ENCODE measurements at places on chromosomes 6 and 20.
A peak's percentile ranks its signal among the peaks of the same experiment; 100 is the strongest.

DNA sequence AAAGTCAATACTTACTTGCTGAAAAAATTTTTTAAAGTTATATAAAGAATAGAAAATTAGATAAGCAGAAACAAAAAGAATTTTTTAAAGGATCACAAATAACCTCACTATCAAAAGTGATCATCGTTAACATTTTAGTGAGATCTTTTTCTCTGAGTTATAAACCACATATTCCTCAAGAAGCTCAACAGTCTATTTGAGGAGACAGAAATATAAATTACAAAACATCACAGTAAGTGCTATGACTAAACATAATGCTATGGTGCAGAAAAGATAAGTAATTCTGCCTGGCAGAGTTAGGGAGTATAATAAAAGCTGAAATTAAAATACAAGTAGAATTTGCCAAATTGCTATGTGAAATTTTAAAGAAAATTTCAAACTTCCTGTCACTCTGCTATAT is 226.7 kb downstream of the LMBRD1 start:
- DNase-seq: no peak

- no peak for DNase-seq
These were observed 61.9 kb upstream of the KCNG1 start for GRCh38 chr20:51084593-51085377.

DNA sequence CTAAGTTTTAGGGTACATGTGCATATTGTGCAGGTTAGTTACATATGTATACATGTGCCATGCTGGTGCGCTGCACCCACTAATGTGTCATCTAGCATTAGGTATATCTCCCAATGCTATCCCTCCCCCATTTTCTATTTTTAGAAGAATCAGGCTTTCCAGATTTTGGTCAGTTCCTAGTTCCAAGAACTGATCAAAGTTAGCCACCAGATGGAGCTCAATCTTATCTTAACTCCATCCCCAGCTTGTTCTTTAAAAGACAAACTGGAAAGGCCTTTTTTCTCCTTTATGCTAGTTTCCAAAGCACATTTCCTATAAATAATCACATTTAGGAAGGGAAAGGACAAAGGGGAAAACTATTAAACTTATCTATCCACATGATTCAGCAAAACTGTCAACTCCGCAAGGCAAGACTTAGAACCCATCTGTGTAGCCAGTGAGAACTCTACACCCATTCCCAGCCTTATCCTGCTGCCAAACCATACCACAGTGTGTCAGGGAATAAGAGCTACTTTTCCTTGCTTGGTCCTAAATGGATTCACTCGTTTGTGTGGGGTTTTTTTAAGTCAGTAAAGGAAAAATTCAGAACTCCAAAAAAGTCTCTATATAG is 22.8 kb upstream of the KHDC1 start:
- peak; percentile 10 for DNase-seq

DNA sequence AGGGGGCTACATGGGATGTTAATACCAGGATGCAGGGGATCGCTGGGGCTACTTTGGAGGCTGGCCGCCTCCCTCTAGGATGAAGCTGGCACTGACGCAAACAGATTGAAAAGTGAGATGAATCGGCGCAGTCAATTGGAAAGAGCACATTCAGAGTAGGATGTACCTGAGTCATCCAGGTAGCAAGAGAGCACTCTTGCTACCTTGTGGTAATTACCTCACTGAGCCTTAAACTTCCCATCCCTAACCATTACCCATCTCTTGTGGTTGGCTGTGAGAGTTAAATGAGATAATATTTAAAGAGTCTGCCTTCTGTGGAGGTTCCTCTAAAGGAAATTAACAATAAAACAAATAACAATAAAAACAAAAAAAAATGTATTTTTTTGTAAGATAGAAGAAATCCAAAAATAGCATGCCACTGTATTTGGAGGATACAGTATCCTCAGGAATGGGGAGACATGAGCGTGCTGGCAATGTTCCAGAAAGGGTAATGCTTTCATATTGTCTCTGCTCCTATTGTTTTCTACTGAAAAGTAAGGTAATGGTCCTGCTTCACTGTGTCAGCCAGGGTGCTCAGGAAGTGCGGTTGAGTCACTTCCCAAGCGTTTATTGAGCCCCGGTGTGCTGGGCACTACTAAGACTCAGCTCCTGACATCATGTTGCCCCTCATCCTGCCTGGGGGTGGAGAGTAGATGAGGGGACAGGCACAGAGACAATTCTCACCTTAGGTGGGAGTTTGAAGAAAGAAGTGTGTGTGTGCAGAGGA is 301.1 kb downstream of the EYA4 start:
- DNase-seq: no peak

DNA sequence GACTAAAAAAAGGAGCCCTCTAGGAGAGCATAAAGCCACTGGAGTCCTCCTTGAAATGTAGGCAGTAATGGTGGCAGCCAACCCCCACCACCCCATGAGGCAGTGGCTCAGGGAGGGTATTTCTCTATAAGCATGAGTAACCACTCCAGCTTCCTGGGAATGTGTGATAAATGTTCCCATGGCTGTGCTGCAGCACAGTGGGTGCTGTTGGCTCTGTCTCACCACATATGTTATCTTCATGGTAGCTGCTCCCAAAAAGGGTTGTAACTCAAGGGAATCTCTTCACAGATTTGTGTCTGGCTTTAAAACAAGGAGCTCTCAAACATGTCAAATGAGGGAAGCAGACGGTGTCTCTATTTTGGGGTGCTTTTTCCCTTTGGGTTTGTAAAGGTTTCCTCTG is 7.5 kb upstream of the PHACTR1 start:
- DNase-seq: peak; percentile 25

DNA sequence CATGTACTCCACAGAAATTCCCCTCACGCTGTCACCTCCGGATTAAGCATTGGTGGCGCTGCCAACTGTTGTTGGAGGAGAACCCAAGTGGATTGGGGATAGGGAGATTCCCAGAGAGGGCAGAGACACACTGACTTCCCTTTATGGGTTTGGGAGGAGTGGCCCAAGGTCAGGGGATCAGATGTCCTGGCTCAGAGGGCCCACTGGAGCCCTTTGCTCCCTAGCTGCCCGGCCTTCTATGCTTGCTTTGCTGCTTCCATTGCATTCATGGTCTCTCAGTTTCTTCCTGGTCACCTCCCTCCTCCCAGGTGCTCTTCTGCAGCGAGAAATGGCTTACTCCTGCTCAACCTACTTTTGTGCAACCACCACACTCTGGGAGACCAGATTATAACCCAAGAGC is 14.3 kb downstream of the CUL9 start:
- no peak for DNase-seq

DNA sequence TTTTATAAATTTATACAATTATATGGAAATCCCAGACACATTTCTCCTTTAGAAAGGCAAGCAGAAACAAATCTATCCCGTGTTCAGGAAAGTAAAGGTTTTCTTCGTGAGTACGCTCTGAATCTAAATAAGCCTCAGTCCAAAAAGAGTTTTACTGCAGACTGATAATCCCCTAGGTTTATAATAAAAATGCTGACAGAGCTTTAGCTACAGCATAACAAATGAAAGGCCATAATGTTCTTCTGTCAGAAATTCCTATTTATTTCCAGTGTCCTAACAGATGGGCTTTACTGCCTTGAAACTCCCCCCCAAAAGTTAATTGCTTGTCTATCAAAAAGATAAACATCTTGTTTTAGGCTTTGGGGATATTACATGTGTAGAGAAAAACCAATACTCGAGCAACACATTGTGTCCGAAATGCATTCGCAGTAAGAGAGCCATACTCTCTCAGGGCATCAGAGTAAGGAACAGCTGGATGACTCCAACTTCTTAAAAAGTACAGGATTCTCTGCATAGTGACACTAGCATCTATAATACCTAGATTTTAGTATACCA is 109.0 kb downstream of the PRKN start:
- no peak for DNase-seq

GRCh38 chr6:36296240-36296639 is 26.4 kb downstream of the PNPLA1 start:
- no peak for DNase-seq

GRCh38 chr6:164753517-164753916 is 555.9 kb downstream of the C6orf118 start:
- no peak for DNase-seq

- DNase-seq: no peak
These were observed 1107.8 kb upstream of the FLRT3 start for GRCh38 chr20:15445056-15445840.

DNA sequence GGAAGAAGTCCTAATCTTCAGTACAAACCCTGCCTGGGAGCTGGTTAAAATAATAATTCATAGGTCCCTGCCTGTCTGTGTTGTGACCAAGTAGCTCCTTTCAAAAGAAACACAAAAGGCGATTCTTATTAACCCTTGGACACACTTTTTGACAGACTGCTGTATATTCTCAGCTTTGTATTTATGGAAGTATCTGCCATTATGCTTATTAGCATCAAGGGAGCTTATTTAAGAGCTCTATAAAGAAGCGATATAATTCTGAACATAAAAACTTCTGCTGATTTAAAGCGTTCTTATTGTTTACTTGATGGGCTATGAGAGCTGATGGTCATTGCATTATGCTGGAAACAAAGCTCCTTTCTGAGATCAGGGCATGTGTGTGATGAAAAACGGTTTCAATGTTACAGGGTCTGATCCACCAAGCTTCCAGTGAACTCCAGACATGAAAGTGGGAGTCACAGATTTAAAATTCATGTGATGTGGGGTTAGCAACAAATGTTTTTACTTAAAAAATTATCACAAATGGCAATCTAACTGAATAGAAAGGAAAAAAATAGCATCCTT is 181.8 kb upstream of the PDE10A start:
- DNase-seq: no peak

GRCh38 chr6:26431258-26432172 is 8.8 kb upstream of the BTN3A3 start:
- DNase-seq: no peak

DNA sequence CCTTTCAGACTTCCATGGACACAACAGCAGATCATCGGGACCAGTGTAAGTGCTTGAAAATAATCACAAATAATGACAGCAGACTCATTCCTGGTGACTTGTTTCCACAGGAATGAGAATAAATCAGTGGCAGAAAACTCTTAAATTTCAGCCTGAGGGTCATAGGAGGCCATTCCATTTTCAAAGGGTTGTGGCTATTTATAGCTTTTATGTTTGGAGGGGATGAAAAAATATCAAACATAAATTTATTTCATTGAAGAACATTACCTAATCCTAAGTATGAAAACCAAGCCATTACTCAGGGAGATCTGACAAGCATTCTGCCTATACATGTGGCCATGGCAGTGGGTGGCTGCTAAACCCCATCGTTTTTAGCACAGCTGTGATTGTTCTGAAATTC is 173.6 kb upstream of the CNR1 start:
- DNase-seq: no peak

GRCh38 chr6:152859225-152859624 is 108.6 kb downstream of the VIP start:
- DNase-seq: no peak

DNA sequence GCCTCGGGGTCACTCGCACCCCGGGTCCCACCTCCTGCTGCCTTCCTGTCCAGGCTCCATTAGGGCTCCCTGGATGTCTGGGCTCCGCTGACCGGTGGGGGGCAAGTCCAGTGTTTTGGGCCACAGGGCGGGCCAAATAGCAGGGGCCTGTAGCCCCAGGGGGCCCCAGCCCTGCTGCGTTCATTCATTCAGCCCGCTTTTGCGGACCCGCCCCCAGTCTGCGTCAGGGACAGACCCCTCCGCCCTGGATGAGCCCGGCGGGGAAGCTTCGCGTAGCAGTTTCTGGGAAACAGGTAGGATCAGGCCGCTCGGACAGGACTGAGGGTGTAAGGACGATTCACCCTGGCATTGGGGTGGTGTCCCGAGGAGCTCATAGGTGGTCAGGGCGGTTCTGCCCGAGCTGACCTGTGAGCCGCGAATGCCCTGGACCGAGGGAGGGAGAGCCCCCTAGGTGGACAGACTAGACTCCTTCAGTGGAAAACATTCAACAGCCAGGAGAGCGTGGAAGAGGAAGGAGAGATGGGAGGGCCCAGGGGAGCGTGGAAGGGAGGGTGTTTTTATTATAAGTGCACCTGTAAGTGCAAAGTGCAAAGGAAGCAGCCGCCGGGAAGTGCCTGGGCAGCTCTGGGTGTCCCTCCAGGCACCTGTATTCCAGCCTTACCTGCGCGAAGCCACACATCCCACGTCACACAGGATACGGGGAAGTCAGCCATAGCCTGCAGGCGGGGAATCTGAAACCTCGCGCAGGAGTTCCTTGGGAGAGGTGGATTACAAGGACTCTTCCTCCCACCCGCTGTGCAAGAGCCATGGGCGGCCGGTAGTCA is 662 bp downstream of the ENTPD6 start:
- DNase-seq: no peak

GRCh38 chr6:87628881-87629280 is 38.9 kb downstream of the ORC3 start:
- DNase-seq: no peak

DNA sequence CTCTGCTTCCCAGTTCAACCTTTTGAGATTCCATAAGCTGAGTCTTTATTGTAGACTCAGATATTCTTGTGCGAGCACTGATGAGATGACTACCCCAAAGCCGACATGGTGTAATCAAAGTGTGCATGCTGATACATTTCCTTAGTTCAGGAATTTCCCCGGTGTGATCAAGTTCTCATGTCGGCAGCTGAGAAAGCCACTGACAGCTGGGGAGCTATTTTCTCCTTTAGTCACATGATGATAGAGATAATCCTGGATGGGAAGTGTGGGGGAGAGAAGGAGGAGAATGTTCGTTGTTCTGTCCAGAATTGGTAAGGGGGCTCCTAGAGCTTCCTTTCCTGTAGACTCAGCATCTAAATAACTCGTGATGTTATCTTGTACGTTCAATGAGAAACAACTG is 7.7 kb upstream of the CAP2 start:
- no peak for DNase-seq

GRCh38 chr20:35561671-35562070 is 19.8 kb downstream of the ERGIC3 start:
- DNase-seq: no peak

DNA sequence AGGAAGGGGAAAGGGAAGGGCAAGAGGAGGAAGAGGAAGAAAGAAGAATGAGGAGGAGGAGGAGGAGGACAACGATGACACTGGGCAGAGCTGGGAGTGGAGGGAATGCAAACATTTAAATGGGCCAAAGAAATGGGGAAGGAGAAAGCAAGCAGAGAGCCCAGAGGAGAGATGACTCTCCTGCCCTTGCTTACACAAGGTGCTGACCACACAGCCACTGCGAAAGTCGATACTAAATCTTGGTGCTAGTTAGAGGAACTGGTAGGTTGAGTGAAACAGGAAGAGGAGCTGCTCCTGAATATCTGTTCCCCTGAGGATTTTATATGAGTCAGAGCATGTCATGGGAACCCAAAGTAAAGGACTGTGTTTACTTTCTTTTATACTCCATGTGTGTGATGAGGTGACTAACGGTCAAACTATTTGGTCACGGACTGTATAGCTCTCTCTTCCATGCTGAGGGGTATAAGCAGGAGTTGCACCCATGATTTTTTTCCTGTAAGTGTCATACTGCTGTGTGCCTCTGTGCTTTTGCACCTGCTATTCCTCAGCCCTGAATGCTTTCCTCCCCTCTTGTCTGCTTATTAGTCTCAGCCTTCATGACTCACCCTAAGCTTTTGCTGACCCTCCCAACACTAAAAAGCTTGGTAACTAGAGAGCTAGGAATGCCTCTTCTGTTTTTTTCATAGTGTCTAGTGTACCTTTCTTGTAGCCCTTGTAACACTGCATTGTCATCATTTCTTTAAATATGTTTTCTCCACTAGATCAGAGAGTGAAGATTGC is 9.5 kb upstream of the PAQR8 start:
- DNase-seq: peak; percentile 15

GRCh38 chr6:150213301-150213700 is 70.5 kb downstream of the PPP1R14C start:
- no peak for DNase-seq
